A549 (cell line): ENCODE measurements at places on chromosomes 11 and 22.

- no peak for DNase-seq
Observed at GRCh38 chr22:41910050-41911000, 4.5 kb downstream of the SHISA8 start.

- no peak for DNase-seq
Observed at GRCh38 chr11:70297341-70297740, 26.9 kb downstream of the PPFIA1 start.

GRCh38 chr22:39545386-39546365 lies 13.1 kb upstream of the RPS19BP1 start:
- DNase-seq, result no peak

DNA sequence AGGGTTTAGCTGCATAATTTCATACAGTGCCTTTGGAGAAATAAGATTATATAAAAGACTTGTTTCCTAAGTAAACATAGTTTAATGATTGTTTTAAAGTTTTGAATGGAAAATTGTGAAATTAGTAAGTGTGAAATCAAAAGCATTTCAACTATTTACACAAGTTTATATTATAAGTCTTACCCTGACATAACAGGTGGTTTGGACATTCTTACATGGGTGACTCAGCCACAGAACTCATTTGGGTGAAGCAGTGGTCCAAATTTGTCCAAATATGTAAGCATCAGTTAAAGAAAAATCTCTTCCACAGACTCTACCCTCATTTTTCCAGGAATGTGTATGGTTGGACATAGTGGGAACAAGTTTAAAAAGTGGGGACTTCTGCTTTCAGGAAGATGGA lies 68.0 kb downstream of the USP47 start:
- DNase-seq, result no peak

DNA sequence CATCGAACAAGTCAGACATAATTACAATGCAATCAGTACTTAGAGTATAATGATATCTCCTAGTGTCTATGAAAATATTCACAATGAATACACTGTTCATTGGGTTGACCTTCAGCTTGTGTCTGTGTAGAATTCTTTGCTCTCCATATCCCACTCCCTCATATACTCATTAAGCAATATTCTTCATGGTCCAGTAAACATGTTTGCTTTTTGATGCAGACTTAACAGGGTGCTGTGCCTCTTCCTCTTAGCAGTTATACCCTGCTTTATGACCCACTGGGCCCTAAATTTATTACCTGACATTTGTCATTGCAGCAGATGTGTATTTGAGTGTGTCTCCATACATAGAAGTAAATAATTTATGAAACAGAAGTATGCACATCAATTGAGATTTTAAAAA lies 352.5 kb upstream of the CCDC179 start:
- DNase-seq, result no peak

DNA sequence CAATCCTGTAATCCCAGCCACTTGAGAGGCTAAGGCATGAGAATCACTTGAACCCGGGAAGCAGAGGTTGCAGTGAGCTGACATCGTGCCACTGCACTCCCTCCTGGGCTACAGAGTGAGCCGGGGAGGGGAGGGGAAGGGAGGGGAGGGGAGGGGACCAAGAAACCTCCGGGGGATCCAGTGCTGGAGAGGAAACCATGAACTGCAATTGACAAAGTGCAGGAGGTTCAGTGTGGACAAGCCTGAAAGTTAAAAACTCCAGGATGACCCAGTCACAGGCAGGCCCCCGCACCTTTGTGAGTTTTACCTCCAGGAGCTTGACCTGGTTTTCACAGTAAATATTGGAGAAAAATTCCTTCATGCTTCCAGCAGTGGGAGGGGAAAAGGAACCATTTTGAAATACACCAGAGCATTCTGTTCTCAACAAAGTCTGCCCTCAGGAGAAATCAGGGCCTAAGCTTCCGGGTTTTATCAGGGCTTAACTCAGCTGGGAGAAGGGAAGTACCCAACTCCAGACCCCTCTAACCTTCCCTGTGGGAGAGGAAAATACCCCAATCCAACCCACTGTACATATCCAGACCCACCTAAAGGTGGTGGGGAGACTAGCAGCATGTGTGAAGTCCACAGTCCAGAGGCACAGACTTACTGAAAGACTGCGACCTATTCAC lies 15.5 kb upstream of the ZFTA start:
- DNase-seq, result no peak

DNA sequence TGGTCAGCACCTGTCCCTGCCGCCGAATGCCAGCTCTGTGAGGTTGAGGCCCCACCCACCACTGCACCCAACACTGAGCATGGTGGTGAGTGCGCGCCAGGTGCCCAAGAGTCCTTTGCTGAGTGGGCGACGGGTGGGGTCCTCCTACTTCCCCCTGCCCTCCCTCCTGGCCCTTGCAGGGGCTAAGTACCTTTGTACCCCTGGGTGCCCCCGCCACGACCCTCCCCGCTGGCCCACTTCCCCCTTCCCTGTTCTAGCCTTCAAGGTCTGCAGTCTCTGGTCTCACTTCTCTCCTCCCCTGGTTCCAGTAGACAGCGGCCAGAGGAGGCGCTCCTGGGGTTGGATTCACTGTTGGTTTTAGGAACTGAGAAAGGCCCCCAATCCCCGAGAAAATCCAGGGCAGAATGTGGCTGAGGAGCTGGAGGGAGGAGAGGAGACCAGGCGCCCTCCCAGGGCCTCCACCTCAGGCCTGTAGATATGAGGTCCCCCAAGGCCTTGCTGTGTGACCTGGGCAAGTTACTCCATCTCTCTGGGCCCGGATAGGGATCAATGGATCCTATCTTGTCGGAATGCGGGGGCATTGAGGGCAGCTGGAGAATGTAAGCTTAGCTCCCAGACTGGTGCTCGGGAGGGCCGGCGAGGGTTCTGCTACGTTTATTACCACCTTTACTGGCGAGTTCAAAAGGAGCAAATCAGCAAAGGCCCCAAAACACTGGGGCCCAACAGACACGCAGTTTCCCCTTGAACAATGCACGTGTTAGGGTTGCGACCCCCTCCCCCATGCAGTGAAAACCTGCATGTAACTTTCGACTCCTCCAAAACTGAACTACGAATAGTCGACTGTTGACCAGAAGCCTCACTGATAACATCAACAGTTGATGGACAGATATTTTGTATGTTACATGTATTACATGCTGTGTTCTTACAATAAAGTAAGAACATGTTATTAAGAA lies 31.9 kb upstream of the SMIM38 start:
- DNase-seq, result peak; percentile 57

DNA sequence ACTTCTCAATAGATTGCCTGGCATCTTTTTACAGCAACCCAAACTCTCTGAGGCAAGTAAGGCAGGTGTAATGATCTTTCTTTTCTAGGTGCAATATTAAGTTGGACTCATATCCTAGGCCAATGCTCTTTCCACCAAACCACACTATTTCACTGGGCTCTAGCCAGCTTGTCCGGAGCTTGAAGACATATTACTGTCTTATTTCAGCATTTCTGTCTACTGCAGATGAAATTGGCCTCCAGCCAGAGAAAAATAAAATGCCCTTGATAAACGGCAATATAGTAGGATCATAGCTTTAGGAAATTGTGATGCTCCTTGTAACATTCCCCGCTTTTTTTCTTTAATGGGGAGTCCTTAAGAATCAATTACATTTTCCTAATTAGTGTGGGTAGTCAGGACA lies 48.1 kb downstream of the SPON1 start:
- DNase-seq, result no peak

DNA sequence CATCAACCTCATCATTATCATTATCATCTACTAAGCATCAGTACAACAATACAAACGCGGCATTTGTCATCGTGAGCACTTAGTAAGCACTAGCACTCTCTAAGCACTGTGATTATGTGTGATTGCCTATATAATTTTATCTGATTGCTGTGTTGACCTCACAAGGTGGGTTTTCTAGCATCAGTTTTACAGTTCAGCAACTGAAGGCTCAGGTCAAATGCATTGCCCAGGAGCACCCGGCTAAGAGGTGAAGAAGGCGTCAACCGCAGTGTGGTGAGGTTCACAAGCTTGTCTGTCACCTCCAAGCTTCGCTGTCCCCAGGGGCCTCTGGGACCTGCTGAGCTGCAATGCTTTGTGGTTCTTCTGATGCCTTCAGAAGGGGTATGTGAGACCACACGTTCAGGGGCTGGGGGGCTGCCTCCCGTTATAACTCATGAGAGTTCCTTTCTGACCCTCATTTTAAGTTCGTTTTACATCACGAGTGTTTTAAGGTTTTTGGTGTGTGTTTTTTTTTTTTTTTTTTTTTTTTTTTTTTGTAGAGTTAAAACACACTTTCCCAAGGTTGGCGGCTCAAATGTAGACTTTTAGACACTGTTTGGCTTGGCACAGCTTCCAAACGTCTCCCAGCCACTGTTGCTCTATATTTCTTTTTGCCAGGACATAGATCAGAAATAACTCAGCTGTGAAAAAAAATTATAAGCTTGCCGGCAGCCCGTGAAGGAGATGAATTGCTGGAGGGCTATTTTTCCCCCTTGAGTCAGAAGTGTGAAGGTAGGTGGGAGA lies 33.8 kb upstream of the SCUBE1 start:
- DNase-seq, result no peak

- DNase-seq, result peak; percentile 49
Observed at GRCh38 chr11:3849297-3849874, 6.1 kb upstream of the STIM1 start.

DNA sequence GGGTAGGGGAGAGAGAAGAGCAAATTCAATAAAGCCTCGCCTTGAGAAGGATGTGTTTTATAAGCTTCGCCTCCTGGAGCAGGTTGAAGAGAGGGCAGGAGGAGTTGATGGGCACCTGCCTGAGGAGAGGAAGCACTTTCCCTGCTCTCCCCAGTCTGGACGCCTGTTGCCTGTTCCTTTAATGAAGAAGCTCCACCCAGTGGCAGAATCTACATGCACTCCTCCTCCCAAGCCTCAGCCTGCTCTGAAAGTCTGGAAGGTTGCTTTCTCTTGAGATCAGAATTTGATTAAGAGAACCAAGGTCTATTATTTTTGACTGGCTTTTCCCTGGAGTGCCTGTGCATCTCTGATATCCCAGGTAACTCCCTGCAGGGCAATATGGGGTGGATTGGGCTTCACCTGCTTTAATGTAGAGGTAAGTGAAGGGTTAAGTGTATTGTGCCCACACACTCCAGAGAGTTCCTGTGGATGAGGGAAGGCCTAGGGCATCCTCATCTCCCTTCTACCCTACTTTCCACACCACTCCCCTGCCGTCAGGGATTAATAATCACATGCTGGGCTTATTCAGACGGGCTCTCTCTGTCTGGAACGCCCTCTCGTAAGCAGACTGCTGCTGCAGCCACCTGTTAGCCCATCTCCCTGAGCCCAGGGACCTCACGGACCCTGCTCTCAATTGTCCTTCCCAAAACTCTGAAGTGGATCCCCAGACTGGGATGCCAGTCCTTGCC lies 22.3 kb downstream of the NTM start:
- DNase-seq, result peak; percentile 1

GRCh38 chr11:45031912-45032519 lies 81.3 kb upstream of the TP53I11 start:
- DNase-seq, result no peak

GRCh38 chr11:96103102-96103501 lies 179.2 kb upstream of the MTMR2 start:
- no peak for DNase-seq

DNA sequence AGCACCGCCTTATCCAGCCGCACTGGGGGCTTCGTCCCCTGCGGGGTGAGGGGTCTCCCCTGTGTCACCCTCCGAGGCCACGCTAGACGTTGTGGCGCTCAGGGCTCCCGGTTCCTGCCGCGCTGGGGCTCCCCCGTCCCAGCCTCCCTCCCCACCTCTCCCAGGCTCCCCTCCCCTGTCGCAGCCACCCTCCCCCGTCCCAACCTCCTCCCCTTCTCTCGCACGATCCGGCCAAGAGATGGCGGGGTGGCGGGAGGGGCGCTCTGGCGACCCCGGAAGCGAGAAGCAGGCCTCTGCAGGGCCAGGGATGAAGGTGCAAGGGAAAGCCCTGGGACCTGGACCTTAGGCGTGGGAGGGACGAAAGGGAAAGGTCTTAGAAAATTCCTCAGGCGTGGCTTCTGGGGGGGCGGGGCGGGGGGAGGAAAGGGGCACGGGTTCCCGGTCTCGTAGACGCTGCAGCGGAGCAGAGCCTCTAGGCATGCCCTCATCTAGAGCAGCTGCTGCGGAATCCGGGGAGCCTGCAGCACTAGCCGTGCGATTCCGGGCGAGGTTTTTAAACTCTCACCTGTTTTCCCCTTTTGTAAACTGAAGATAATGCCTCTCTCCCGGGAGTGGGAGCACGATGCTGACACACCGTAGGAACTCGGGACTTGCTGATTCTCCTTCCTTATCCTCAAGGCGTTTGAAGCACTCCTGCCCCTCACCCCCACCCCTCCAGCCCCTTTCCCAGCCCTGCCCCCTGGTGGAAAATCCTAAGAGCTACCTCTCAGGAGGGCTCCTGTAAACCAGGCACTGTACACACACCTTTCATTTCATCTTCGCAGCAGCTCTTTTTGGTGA lies 14.4 kb downstream of the KCNJ5 start:
- peak; percentile 70 for DNase-seq

DNA sequence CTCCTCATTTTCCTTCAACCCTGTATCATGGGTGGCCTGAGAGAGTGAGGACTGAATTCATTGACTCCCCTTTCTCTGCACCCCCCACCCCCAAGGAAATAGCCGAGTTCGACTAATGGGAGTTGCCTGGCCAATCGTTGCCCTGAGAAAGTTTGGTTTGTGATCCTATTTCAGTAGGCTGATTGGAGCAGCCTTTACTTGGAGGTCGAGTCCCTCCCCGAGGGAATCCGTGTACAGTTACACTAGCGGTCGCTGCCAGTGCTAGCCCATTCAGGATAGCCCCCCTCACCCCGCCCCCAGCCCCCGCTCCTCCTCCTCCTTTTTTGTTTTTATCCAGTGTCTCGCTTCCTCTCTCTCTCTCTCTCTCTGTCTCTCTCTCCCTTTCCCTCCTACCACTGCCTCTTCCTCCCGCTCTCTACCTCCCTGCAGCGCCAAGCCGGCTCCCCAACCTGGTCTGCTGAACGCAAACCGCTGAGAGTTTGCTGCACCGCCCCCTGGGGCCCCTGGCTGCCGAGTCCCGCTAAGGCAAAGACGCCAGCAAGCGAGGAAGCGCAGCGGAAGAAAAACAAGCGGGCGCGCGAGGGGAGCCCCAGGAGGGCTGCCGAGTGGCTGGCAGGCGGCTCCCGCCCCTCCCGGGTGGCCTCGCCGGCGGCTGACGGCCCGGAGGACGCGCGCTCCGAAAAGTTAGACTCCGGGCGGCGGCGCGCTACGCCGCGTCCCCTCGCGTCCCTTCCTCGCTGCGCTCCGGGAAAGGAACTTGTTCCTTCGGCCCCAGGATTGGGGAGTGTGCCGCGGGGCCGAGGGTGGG lies at the start of gene GRAMD1B:
Gene GRAMD1B (plus strand): TSS at position 357 of the 808 bp plus-strand sequence. CDS start 524 bp downstream, outside the sequence.
- peak; percentile 68 for DNase-seq

GRCh38 chr11:119626197-119626841 lies 102.7 kb downstream of the NECTIN1 start:
- DNase-seq, result no peak

- DNase-seq, result no peak
Observed at GRCh38 chr11:129620237-129621104, 195.2 kb upstream of the TMEM45B start.

- DNase-seq, result no peak
Observed at GRCh38 chr11:134512571-134513538, 100.8 kb upstream of the B3GAT1 start.

DNA sequence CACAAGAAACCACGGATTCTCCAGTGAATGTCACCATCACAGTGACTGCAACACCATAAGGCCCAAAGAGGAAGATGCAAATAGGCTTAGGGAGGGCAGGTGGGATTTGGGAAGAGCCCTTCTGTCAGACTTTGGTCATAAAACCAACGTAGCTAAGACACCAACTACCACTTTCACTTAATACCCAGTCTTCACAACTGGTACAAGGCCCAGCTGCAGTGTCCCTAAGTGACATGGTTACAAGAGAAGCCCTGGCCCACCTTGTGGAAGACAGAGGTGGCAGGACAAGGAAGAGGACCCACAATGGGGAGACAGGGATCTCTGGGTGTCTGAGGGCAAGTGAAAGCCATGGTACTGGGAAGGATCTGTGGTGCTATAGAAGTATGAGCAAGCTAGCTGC lies 10.0 kb downstream of the VSIG10L2 start:
- DNase-seq, result no peak
